ENCODE measurements at places on chromosomes 2 and 18.

- no peak for DNase-seq
Observed at GRCh38 chr2:182228073-182228473, 198.8 kb downstream of the PDE1A start.

DNA sequence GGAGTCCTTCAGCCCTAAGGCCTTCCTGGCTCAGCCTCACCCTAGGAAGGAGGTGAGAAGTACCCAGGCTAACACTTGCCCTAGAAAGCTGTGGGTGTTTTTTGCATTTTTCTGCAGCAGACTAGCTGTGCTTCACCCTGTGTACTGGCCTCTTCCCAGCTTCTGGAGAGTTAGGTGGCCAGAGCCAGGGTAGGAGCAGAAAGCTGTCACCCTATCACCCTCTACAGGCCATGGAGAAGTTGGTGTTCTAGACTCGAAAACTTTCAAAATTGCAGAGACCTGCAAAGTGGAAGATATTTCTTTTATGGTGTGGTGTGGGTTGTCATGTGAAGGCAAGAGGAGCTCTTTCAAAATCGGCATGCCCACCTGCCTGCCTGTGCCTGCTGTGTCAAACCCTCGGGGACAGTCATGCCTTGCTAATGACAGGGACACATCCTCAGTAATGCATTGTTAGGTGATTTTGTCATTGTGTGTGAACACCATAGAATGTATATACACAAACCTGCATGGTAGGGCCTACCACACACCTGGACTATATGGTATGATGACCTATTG, 29.8 kb downstream of the EHD3 start:
- no peak for DNase-seq

- no peak for DNase-seq
Observed at GRCh38 chr2:76558157-76558556, 847.4 kb upstream of the GCFC2 start.

DNA sequence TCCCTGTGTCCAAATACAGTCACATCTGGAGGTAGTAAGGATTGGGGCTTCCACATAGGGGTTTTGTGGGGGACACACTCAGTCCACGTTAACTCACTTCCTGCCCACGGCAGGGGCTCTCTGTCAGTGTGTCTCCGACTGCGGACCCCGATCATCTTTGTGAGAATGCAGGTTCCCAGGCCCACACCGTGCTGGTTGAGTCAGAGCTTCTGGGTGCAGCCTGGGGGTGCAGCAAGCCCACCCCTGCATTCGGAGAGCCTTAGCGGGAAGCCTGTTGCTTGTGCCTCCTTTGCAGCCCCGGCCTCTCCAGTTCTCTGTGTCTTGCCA, 28.0 kb downstream of the HPCAL1 start:
- DNase-seq = no peak

- DNase-seq = no peak
Observed at GRCh38 chr2:237726401-237726830, 72.2 kb upstream of the RBM44 start.

DNA sequence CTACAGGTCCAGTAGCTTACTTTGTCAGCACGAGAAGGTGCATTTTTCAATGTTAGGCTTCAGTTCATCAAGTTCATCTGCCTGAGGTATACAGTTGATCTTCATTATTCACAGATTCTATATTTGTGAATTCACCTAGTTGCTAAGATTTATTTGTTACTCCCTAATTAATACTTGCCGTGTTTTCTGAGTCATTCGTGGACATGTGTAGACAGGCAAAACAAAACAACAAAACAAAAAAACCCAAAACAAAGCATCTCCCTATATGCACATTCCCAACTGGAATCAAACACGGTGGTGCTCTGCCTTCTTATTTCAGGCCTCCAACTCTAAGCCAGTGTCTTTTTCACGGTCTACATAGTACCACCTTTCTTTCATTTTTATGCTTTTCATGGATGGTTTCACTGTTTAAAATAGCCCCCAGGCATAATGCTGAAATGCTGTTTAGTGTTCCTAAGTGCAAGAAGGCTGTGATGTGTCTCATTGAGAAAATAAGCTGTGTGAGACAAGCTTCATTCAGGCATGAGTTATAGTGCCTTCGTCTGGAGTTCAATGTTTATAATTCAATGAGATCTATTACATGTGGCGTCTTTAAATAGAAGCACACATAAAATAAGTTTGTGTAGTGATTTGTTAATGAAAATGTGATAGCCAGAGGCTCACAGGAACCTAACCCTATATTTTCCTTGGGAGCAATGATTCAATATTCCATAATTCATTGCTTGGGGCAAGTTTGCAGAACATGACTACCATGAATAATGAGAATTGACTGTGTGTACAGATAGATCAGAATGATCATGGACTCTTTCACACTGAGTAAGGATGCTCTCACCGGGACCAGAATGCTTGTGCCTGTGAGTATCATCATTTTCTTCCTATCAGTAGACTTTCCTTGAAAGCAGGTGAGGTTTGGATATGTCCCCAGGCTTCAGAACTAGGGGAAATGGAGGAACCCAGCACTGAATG, 24.6 kb downstream of the ITGB6 start:
- DNase-seq = no peak

DNA sequence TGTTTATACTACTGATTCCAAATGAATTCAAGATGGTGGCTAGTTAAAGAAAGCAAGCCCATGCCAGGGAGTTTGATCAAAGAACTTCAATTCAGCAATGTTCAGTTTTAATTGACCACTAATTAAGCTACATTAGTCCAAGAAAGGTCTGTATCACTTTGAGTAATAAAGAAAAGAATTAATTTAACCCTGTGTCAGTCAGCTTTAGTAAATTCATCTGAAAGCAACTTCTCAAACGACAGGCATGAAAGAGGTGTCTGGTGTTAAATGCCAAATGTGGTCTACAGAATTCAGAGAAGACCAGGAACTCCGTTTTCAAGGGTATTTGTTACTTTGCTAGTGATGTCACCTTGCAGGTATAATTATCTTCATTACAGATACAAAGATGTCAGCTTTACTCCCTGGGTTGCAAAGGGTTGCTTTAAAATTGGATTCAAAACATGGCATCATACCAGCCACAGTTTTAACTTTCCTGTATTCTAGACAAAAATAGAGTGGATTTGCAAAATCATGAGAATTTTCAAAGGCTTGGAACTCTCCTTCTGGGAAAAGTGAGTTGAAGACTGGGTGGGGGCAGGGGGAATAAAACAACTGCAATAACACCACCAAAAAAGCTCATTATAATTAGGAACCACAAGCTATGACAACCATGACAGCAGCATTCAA, 281.5 kb downstream of the TCF4 start:
- no peak for DNase-seq

GRCh38 chr2:133721118-133721517, 152.9 kb upstream of the NCKAP5 start:
- no peak for DNase-seq

DNA sequence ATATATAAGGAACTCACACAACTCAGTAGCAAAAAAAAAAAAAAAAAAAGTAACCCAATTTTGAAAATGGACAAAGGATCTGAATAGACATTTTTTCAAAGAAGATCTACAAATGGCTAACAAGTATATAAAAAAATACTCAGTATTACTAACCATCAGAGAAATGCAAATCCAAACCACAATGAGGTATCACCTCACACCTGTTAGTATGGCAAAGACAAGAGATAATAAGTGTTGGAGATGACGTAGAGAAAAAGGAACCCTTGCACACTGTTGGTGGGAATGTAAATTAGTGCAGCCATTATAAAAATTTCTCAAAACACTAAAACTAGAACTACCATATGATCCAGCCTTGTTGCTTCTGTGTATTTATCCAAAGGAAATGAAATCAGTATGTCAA, 5.8 kb upstream of the CNDP1 start:
- DNase-seq = no peak

DNA sequence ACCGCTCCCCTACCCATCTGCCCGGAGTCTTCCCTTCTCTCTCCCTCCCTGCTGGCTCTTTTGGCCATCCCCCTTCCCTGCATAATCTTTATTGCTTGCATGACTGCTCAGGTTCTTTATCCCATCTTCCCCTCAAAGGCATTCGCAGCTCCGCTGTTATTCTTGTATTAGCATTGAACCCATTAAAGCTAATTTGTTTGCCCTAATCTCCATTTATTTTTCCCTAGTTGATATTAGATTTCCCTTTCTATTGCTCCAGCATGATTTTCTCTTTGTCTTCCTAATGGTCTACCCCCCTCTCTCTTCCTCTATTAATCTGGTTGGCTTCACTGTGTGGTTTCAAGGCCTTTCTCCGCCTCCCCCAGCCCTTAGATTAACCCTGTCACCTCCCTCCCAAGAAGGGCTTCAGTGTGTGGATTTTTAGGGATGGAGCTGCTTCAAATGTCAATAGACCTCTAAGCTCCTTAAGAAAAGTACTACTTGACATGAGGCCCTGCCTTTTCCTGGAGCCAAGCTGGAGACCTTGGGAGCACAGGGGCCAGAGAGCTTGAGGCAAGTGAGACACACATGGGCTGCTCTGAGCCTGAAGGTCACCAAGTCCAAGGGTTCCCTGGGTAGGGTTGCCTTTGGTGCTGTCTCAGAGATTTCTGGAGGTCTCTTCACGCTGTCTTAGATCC, 20.1 kb downstream of the PAX8 start:
- DNase-seq = no peak

DNA sequence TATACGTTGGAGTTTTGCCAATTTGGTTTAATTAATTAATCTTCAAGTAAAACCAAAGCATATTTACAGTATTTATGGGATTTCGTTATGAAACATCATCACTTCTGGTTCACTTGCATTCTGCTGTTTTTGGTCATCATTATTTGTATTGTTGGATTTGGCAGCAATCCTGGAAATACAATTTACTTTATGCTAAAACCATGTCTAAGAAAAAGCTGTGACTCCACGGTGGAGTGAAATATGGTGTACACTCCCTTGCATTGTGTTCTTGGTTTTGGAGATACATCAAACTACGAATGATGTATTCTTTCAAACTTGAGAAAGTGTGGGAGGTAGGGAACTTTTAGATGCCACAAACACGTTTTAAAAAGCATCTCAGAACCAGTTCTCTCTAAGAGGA, 106.4 kb downstream of the CTAGE1 start:
- no peak for DNase-seq

DNA sequence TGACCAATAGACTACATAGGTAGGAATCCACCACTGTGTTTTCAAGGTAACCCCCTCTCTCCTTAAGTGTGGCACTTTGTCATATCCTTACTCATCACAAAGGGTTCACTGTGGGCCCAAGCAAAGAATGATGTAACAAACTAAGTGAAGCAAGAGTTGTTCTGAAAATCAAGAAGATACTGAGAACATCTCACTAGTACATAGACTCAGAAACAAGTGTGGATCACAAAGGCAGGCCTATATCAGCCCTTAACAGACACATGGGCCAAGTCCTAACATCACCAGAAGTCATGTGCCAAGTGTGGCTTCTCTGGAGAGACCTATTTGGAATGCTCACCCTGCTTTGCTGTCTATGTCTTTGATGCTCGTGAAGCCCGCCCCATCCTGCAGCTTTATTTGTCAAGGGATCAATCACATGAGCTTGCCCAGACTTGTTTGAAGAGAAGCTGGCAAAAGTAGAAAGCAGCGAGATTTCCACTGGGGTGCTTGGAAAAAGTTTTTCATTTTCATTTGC, 131.2 kb upstream of the TTC39C start:
- no peak for DNase-seq

GRCh38 chr2:152571048-152571766, 146.1 kb downstream of the PRPF40A start:
- no peak for DNase-seq

DNA sequence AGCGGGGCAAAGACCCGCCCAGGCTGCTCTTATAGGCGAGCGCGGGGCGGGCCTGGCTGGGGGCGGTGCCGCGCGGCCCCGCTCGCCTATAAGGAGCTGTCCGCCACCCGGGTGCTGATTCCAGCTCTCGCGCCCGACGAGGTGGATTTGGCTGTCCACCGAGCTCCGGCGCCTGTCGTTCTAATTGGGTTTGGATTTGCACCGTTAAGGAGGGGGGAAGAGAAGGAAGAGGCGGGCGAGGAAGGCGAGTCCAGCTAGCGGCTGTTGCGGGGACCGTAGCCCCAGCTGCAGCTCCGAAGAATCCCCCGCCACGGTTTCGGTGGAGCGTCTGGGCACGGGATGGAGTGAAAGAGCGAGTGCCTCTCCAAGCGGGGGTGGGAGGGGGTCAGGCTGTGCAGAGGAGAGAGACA, at the start of gene CNTNAP5:
Gene CNTNAP5 (plus strand): TSS at position 117 of the 410 bp plus-strand sequence. CDS start 364 bp downstream, outside the sequence.
- peak; percentile 38 for DNase-seq

DNA sequence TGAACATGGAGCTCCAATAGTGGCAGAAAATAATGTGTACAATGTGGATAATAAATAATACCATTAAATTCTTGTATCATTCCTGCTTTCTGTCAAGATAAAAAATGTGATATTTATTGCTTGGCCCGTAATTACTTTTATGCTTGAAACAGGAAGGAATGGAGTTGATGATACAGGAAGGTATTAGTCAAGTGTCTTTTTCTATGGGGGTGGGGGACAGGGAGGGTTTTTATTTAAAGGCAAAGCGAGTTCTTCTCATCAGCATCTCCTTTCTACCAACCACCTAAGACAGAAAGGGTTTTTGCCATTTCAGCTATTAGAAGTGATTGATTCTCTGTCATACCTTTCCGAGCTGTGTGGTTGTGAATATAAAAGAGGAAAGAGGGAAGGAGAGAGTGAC, 135.3 kb downstream of the DCC start:
- no peak for DNase-seq

DNA sequence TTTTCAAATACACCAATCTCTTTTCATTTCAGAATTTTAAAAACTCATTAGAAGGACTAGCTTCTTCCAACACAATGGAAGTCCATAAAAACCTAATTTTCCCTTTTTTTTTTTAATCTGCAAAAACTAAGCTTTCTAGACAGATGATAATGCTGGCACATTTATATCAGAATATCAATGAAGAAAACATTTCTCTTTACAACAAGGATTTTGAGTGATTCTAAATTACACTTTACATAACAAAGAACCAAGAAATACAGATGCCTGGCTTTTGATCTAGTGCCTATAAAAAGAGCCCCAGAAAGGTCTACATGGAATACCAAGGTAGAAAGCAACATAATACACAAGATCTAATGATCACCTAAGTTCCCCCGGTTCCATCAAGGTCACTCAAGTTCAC, 108.0 kb downstream of the AFF3 start:
- no peak for DNase-seq

GRCh38 chr2:158009399-158009798, 92.3 kb upstream of the UPP2 start:
- DNase-seq = no peak

DNA sequence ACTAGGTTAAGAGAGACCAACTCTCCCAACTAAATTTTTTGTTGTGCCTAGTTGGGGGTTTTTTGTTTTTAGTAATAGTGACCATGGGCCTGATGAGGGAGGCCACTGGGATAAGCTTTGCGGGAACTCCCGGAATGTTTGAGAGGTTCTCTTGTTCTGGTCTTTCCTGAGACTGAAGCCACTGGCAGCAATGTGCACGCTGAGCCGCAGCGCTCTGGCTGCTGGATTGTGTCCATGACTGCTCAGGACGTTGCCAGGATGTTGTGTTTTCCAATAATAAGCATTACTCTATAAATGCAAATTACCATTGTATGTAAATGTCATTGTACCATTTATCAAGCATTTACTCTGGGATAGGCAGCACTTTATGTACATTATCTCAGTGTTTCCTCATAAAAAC, 126.1 kb downstream of the GALNT1 start:
- no peak for DNase-seq
